ENCODE measurements at places on chromosomes 7 and 10. TPM values are rescaled to one million over a fixed set of nuclear protein-coding genes. Genes with fewer than 3 reads are reported as not detected.

CCDC186 gene
- 10.5 TPM for total RNA-seq

EPDR1 gene
- total RNA-seq = 21.3 TPM

DNA sequence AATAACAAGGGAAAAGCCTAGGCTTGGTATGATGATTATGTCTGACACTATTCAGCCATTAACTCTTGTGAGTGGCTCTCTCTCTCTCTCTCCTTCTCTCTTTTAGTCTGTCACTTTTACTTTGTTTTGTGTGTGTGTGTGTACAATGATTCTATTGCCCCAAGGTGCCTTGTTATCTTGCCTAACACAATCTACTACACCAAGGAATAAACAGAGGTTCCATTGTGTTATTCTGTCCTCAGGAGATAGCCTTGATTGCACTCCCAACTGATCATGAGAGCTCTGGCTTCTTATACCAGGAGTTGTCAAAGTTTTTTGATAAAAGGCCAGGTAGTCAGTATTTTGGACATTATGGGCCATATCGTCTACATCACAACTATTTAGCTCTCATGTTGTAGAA, 123.4 kb upstream of the CALCR start:
- no peak for DNase-seq

DNA sequence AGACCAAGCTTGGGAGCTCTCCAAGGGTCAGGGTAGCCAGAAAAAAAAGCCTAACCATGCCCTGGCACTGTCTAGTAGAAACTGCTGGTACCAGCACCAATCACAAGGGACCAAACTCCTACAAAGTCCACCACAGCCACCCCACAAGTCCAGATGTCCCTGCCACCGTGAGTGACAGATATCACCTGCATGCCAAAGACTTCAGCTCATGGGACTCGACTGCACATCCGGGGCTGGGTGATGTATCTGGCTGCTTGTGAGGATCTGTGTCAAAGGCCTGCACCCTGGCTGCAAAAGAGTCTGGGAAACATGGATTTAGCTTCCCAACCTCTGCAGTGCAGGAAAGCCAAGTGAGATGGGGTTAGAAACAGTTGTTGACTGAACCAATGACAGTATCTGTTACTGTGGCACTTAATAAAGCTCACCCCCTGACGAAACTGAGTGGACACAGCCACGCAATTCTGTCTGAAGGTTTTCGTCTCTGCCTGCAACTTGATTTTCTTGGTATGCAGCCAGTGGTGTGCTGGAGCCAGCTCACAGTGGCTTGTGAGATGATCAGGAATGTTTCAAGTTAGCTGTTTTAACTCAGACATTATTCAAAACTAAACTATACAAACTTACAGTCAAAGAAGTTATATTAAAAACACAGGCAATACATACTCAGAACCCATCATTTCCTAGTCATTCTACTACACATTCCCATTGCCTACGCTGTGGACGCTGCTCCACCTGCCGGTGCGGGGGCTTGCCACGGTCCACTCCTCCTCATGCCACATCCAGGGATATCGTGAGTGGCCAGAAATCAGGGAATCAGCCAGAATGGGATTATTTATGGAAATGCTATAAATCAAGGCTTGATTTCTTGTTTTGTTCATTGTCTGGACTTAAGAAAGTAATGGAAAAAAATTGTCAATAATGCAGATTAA, 9.2 kb downstream of the ZNF488 start:
- DNase-seq = no peak
